DMS153 (cell line): ENCODE measurements at places on chromosomes 5 and 9.

DNA sequence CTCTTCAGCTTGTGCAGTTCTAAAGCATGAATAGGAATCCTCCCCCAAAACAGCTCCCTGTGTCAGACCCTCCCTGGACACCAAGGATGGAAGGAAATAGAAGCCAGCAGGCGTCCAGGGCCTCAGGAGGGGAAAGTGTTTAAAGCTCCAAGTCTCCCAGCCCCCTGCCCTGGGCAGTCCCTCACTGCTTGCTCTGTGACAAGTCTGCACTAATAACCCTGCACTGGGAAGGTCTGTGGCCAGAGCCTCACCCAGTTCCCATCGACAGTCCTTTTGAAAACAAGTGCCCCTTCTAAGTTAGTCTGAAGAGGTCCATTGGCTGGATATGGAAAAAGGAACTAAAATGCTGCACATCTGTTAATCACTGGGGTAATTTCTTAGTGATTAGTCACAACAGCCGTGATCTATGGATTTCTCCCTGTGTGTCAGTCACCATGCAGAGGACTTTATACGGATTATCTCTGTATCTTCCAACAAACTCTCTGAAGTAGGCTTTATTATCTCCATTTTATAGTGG is 195.3 kb downstream of the FBXL7 start:
- DNase-seq, result no peak

GRCh38 chr9:20701060-20701459 is 17.0 kb downstream of the FOCAD start:
- peak; percentile 9 for DNase-seq

GRCh38 chr9:113210815-113211214 is 10.3 kb downstream of the FKBP15 start:
- DNase-seq, result no peak

- DNase-seq, result no peak
Measured at GRCh38 chr9:137614631-137615386, 4.0 kb upstream of the EHMT1 start.

GRCh38 chr5:85143138-85143537 is 758.5 kb upstream of the EDIL3 start:
- DNase-seq, result no peak

DNA sequence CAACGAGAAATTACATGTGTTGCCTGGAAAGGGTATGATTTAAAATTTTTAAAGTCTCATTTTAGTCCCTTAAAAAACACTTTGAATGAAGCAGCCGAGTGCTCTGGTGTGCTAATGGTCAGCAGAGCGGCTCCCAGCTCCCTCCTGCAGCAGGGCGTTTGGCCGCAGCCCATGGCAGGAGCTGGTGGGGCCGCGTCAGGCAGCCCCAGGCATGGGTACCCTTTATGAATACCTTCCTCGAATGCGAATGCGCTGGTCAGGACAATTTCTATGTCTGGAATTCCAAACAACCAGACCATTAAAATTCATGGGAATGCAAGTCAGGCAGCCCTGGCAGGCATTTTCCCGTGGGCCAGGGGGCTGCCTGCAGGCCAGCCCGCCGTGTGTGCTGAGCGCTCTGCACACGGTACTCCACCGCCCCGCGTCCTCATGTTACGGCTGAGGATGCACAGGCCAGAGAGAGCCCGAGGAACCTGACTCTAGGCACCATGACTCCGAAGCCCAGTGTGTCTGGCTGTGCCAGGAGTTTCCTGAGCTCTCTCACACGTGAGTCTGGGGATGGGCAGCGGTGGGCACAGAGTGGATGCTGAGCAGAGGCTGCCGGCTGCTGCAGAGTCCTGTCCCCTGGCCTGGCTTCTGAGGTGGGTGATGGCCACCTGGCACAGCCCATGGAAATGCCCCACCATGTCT is 123.7 kb downstream of the WNK2 start:
- DNase-seq, result no peak

DNA sequence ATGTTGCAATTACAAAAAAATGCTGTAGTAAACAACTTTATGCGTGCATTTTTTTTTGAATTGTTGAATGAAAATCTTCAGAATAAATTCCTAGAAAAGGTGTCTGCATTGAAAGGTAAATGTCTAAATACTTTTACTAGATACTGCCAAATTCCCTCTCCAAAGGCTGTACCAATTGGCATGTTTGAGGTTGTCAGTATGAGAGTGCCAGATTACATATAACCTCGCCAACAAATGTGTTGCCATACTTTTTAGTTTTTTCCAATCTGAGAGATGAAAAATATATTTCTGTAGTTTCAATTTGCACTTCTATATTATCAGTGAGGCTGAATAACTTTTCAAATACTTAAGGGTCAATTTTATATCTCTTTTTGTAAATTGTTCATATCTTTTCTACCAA is 261.5 kb upstream of the TARS1 start:
- no peak for DNase-seq

DNA sequence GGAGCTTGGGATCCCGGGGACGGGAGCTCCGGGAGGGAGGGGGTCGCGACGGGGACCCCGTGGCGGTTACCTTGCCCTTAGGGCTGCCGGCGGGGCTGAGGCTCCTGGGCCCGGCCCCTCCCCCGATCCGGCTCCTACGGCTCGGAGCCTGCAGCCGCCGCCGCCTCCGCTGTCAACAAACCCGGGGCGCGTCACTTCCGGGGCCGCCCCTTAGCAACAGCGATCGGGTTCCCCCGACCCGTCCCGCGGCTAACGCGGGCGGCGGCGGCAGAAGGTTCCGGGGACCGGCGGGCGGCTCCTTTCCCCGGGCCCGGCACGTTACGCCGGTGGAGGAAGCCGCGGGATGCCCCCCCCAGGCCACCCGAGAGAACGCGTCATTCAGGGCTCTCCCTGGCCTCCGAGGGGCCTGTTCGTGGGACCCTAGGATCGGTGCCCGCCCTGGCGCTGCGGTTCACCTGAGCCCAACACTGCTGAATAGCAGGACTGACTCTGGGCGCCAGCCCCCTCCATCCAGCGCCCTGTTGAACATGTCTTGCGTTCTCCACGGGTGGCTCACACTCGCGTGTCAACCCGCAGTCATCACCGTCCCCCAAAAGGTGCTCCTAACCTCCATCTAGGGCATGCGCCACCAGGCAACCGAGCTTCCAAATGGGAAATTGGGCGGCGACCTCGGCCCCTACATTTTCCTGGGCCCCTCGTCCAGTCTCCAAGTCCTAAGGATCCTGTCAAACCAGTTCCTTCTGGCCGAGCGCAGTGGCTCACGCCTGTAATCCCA is at the start of gene ZER1:
Gene ZER1, minus strand, starts transcription at position 183 of the 775 bp plus-strand sequence. CDS start 16,362 bp downstream, outside the sequence.
- peak; percentile 74 for DNase-seq

DNA sequence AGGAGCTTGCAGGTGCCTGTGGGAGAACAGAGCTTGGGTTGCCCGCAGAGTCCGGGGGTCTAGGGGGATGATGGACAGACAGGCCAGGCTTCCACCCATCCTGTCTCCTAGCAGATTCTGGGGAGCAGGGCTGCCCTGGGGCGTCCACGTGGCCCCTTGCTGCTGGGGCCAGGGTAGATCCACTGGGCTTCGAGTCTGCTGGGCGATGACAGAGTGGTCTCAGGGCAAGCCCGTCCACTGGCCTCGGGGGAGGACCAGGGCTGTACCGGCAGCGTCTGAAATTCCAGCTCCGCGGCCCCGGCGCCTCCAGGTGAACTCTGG is 124.2 kb upstream of the IRX4 start:
- DNase-seq, result no peak

DNA sequence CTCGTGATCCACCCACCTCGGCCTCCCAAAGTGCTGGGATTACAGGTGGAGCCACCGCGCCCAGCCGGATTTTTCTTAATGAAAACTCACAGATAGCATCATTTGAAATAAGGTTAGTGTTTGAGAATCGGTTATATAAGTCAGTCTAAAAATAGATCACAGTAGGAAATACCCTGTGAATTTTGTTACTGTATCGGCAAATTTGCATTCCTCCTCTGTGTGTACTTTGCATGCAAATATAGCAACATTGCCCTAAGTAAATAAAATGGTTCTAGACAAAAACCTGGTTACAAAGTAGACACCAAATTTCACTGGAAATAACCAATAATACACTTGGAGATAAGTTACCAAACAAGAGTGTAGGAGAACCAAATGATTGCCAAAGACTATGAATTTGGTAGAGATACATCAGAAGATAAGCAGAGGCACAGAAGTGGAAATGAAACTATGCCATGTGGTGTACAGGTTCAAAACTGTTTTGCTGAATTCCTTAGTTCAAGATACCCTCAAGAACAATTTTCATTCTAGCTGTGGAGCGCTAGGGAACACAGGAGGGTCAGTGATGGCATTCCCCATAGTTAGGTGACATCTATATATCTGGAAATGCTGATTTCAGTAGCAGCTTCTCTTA is 58.1 kb downstream of the ICE1 start:
- no peak for DNase-seq

- no peak for DNase-seq
Measured at GRCh38 chr5:65461490-65461889, 20.2 kb downstream of the ADAMTS6 start.

DNA sequence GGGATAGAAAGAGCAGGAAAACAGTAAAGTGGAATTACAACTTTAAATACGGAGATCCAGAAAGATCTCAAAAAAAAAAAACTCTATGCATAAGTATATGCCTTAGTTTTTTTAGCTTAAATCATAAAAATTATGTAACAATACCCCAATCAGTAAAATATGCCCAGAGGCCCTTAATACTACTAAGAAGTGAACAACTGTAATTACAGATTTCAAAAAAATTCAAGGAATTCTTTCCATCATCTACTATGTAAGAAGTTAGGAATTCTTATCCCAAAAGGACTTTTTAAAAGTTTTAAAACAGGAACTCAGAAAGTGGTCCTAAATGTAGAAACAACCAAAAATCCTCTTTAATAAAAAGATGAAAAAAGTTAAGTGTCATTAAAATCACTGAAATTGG is 111.3 kb downstream of the SSBP2 start:
- no peak for DNase-seq

- DNase-seq, result no peak
Measured at GRCh38 chr5:169067751-169068173, 233.2 kb downstream of the SLIT3 start.
